Stimulated activated CD4-positive, alpha-beta T cell treated with anti-CD3 and anti-CD28 coated beads, Interleukin-15, amount 100 ng/mL, for 24 hours (primary cell): ENCODE measurements at places on chromosomes 13 and 19.

- DNase-seq, result no peak
Measured at GRCh38 chr13:28469316-28469715, 25.6 kb downstream of the FLT1 start.

DNA sequence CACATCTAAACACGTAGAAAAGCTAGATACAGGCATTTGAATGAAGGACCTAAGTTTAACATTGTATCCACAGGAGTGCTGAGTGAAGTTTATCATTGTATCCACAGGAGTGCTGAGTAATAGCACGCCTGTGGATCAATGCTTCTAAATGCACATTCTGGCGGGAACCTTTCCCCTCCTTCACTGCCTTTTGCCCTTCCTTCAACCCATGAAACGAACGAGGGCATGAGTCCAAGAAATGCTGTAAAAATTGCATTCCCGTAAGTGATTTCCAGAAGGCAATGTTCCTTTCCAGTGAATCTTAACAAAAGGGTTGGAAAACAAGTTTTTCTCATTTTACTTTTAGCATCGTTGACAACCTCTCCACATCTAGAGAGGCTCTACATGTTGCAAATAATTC lies 88.1 kb downstream of the ZDHHC20 start:
- DNase-seq, result no peak

GRCh38 chr13:21426238-21426637 lies 32.9 kb downstream of the ZDHHC20 start:
- DNase-seq, result no peak

DNA sequence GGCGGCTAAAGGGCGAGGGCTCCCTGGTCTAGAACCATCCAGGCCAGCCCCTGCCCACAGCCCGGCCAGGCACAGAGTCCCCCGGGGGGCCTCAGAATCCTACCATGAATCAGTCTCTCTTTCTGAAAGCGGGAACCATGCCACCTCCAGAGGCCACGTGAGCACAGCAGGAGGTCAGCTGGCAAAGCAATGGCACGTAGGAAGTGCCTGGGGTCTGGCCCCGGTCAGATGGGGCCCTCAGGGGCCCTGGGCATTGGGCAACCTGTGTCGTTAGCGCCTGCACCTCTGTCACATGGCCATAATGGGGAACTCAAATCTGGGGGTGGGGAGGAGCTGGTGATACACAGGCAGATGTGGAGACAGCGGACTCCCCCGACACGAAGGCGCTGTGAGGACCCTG lies 8.8 kb downstream of the MFSD12 start:
- no peak for DNase-seq

DNA sequence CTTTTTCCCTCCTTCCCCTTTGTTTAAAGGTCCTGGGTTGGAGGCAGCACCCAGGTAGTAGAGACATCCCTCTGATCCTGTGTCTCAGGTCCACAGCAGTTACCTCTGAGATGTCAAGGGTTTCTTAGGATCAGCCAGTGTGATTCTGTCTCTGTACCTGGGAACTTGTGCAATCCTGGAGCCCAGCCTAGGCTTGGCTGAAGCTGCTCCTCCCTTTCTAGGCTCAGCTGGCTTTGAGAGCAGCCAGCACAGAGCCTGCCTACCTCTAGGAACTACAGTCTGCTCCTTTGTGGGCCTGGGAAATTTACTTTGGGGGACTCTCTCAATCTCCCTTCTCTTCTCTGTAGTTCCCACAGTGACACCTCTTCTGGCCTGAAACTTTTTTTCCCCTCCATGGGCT lies 171.6 kb downstream of the MTUS2 start:
- DNase-seq, result no peak

DNA sequence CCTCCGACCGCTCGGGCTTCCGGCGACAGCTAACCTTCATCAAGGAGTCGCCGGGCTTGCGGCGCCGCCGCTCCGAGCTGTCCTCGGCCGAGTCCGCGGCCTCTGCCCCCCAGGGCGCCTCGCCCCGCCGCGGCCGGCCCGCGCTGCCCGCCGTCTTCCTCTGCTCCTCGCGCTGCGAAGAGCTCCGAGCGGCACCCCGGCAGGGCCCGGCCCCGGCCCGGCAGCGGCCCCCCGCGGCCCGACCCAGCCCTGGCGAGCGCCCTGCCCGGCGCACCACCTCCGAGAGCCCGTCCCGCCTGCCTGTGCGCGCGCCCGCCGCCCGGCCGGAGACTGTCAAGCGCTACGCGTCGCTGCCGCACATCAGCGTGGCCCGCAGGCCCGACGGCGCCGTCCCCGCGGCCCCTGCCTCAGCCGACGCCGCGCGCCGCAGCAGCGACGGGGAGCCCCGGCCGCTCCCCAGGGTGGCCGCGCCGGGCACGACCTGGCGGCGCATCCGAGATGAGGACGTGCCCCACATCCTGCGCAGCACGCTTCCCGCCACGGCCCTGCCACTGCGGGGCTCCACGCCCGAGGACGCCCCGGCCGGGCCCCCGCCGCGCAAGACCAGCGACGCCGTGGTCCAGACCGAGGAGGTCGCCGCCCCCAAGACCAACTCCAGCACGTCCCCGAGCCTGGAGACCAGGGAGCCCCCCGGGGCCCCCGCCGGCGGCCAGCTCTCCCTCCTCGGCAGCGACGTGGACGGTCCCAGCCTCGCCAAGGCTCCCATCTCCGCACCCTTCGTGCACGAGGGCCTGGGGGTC lies 9.6 kb downstream of the C19orf25 start:
- peak; percentile 57 for DNase-seq

- DNase-seq, result no peak
Measured at GRCh38 chr13:114136576-114136975, 4.2 kb upstream of the RASA3 start.

DNA sequence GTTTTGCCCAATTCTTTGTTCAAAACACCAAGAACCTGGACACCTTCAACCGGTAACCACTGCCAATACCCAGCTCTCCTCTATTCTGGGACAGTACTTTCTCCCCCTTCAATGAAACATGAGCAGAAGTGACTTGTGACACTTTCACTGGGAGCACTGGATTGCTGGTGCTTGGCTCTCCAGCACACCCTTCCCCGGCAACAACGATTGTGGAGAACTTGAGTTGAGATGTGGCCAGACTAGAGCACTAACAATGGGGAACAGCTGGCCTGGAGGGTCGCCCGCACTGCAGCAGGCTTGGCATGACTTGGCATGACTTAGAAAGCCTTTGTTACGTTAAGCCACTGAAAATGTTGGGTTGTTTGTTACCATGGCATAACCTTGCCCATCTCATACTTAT lies 7.5 kb upstream of the B3GLCT start:
- no peak for DNase-seq

GRCh38 chr13:112466132-112467058 lies 90.2 kb downstream of the SPACA7 start:
- no peak for DNase-seq

DNA sequence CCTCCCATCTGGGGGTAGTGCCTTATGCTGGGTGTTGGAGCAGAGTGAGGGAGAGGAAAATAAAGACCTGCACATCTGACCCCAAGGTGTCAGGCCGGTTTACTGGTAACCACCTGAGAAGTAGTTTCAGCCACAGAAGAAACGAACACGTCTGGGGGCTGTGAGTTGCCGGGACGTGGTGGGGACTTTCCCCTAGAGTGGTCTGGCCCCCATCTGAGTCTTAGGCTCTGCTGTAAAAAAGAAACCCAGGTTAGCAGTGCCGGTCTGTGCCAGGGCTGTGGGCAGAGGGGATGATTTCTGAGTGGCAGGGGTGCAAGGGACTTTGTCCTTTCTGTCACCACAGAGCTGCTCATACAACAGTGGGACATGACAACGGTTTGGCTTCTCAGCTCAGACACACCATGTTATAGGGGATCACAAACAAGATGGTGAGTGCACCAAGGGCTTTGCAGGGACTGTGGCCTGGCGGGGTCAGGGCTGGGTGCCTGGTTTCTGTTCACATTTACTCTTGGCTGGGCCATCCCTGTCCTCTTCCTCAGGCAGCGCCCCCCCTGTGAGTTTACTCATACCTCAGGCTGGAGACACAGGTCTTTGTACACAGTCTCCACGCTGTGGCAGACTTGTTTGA lies 9.0 kb downstream of the GCDH start:
- DNase-seq, result no peak

DNA sequence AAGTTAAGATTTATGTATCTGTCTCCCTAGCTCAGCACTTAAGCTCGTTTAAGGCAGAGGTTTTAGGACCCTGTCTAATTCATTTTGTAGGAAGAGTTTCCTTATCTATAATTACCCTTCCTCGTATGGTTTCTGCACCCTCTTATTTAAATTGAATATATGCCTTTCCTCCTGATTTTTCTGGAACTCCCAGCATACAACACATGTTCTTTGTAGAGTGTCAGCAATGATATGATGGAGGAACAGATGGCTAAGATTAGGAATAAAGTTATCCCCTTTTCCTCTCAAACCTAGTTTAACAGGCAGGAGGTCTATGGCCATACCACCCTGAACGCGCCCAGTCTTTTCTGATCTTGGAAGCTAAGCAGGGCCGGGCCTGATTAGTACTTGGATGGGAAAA lies 359.5 kb downstream of the PCDH17 start:
- no peak for DNase-seq
